ENCODE measurements at places on chromosomes 6 and 20.

GRCh38 chr6:149079911-149080491 is 237.5 kb upstream of the TAB2 start:
- DNase-seq: no peak

GRCh38 chr20:17875106-17875980 is 93.3 kb downstream of the SNX5 start:
- no peak for DNase-seq

DNA sequence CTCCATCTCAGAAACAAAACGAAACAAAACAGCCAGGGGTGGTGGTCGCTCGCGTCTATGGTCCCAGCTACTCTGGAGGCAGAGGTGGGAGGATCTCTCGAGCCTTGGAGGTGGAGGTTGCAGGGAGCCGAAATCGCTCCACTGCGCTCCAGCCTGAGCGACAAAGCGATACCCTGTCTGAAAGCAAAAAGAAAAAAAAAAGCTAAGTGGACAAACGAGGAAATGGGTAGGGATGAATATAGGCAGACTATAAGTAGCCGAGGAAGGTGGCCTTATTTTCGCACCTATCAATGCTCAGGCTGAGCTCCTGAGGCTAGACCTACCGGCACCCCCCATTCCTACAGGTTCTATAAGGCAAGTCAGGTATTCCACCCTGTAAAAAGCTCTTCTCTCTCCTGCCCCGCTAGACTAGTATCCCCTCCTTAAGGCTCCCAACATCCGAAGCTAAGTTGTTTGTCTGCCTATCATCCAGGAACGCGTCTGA is 650 bp upstream of the CASP8AP2 start:
- no peak for DNase-seq

DNA sequence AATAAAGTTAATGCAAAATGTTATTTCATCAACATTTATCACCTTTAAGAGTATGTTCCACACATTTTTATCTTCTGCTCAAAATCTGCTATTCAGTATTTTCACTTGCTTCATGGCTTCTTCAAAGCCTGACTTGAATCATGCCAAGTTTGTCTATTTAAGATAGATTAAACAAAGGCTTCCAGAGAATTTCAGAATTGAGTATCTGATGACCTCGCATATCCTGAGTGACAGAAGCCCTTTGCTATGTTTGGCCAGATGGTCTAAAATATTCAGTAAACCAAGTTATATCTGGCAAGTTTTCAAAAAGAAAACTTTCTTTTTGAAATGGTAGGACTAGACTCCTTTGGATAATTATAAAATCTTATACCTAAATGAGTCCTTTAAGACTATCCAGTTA is 348.9 kb upstream of the KCNQ5 start:
- DNase-seq: no peak

GRCh38 chr6:125797120-125797885 is 6.5 kb downstream of the NCOA7 start:
- DNase-seq: no peak

DNA sequence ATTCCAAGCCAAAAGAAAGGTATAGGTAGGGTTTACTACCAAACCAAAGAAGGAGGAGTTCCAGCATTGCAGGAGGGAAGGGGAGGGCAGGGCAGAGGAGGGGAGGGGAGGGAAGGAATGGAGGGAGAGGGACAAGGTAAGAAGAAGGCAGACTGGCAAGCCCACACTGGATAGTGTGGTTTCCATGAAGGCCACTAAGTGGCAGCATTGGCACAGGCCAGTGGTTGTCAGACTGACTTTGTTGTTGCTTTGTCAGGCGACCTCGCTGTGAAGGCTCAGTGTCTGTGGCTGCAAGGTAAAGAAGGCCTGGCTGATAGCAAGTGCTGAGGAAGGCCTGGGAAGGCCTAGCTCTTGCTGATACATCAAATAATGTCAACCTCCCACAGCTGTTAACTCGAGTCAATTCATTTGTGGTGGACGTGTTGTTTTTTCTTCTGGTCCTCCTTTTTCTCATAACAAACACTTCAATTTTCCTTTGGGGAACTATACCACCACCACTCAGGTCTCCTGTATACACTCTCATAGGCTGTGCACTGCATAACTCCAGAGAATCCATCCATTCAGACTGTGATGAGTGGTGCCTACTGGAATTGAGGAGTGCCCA is 7.7 kb upstream of the ZNF334 start:
- DNase-seq: peak; percentile 43

DNA sequence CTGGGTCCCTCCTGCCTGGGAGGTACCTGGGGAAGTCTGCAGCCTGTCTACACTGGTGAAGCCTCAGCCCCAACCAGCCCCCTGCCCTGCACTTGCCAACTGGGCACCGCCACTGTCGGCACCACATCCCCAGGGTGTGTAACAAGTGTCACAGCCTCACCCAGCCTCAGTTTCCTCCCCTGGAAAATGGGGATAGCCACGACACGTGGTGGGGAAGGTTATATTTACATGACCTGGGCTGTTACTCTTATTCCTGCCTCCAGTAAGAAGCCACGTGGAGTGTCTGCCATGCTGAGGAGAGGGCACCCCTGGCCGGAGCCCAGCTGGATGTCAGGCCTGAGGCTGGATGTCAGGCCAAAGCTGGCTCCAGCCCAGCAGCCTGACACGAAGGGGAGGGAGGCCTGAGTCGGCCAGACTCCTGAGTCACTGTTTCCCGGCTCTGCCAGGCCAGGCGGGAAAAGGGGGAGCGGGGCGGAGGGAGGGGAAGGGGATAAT is 44.9 kb downstream of the SNAI1 start:
- no peak for DNase-seq

DNA sequence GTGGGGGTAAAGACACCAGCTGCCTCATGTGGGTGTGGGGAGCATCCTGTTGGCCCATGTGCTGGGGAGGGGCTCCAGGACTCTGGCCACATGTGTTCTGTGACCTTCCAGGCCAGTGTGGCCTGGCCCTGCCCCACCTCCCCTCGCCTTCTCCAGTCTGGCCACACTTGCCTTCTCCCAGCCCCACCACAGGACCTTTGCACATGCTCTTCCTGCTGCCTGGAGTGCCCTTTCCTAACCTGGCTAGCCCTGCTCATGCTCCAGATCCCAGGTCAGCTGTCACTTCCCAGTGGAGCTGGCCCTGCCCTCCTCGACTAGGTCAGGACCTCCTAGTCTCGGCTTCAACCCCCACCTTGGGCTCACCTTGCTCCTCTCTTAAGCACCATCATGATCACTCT is 183.8 kb downstream of the CDH4 start:
- no peak for DNase-seq

- no peak for DNase-seq
Measured at GRCh38 chr6:158468666-158469065, 91.2 kb upstream of the TMEM181 start.

DNA sequence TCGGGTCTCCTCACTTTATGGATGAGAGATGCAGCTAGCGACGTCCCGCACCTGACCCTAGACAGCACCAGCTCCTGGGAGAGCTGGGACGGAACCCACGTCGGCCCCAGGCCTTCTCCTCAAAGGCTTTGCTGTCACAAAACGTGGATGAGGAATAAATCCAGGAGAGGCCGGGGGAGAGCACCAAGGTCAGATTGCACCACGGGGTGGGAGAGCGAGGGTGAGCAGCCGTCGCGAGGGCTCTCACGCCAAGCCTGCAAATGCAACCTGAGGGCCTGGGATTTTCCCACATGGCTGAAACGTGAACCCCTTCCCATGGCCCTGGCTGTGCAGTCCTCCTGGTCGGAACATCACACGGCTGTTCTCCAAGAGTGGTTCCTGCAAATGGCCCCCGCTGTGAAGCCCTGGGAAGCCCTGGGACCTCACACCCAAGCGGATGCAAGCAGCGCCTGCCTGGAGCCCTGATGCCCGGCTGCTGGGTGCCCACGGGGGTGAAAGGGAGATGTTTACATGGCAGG is 45.3 kb downstream of the DLL1 start:
- DNase-seq: no peak

DNA sequence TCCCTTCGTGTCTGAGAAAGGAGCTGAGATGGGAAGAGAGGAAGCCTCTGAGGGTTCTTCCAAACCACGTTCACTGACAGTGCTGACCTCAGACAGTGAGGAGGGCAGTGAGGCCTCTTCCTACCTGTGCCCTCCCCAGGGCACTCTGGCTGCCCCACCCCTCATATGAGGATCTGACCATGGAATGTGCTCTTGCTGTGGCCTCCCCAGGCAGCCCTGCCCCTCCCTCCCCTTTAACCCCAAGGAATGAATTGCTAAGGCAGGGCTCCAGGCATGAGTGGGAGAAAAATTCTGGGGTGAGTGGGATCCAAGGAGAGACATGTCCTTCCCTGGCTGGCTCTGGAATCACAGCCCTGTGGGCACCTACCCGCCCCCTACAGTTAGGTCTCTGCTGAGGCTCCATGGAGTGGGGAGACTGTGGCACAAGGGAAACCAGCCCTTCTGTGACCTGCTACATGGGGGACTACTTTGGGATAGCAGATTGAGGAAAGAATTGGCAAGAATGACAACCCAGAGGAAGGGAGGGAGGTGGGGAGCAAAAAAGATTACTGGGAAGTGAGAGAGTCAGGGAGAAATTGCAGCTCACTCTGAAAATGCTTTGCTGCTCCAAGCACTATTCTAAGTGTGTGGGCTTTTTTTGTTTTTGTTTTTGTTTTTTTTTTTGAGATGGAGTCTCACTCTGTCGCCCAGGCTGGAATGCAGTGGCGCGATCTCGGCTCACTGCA is 29.4 kb downstream of the TNXB start:
- no peak for DNase-seq

DNA sequence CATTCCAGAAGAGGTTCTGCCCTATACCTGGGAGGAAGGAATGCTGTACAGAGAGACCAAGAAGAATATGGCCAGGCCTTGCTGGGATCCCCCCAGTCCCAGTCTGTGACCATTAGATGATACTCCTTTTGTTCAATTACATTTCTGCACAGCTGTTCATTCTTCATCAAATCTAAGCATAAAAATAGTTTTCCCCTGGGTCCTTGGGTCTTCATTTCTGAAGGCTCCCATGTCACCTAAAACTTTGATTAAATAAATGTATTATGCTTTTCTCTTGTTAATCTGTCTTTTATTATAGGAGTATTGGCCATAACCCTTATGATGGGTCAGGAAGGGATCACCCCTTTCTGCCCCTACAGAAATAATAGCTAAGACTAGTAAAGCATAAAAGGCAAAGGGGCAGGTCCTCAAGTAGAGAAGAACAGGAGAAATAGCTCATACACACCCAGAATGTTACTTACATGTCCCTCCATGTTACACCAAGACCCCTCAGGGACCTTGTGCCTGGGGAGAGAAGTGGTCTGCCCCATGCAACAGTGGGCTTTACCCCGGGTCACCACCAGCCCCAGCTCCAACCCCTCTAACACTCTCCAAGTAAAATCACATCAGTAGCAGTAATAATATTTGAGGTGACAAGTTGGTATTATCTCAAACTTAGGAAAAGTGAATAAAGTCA is 2.1 kb upstream of the LTA start:
- no peak for DNase-seq

GRCh38 chr6:75746221-75746620 is 2.8 kb upstream of the MYO6 start:
- DNase-seq: no peak

DNA sequence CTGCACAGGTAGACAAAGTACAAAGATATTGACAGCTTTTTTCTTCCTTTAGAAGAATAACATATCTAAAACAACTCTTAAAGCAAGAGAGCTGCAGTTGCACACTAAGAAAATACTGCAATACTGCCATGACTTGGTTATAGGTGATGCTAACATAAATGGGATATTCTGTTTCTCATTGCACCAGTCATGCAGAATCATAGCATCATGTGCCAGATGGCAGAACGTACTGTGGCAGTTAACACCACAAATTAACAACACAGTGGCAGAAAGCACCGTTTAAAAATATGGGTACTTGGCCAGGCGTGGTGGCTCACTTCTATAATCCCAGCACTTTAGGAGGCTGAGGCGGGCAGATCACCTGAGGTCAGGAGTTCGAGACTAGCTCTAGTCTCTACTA is 7.4 kb downstream of the ASXL1 start:
- DNase-seq: no peak

DNA sequence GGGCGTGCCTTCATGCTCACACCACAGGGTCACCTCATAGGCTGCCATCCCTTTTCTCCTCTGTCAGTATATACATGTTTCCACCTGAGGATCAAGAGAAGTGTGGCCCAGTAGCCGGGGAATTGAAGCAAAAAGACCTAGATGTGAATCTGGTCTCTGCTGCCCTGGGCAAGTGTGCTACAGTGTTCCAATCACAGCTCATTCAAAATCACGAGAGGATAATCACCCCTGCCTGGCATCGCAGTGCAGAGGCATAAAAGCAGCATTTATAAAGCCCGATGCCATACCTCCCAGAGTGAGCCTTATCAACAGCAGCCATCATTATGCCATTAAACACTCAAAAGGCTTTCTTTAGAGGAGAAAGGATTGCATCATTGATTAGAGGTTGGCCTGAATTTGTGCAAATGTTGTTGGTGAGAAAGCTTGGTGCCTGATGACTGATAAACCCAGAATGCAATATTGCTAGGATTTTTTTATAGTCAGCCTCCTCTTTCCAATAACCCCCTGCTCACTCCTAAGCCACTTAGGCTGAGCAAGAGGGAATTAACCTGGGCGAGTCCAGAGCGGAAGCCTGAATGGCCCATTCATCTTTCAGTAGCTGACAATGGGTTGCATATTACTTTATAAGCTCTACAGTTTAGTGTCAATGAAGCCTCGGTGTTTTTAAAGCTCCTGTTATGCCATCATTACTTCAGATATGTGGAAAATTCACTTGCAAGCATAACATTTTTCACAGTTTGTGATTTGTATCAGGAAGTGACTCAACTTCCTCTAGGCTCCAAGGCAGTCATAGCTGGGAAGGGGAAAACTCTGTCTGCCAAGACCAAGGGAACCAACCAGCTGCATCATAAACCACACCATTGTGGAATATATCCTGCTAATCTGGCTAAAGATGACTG is 92.5 kb upstream of the NXT1 start:
- no peak for DNase-seq

GRCh38 chr20:3430376-3431069 is 23.1 kb upstream of the DNAAF9 start:
- no peak for DNase-seq

DNA sequence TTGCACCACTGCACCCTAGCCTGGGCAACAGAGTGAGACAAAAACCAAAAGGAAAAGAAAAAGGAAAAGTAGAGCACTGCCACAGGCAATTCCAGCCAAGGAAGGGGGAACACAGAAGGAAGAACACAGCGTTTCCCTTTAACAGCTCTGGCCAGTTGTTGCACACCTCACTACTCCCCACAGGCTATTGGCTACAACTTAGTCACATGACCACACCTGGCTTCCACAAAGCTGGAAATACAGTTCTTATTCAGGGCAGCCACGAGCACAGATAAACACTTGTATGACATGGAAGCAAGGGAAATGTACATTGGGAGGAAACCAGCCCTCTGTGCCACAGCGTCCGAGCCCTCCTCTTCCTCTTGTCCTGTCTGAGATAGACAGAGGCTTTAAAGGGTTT is 249.0 kb upstream of the JARID2 start:
- no peak for DNase-seq

GRCh38 chr6:32655203-32655710 is 11.2 kb downstream of the HLA-DQB1 start:
- DNase-seq: no peak

DNA sequence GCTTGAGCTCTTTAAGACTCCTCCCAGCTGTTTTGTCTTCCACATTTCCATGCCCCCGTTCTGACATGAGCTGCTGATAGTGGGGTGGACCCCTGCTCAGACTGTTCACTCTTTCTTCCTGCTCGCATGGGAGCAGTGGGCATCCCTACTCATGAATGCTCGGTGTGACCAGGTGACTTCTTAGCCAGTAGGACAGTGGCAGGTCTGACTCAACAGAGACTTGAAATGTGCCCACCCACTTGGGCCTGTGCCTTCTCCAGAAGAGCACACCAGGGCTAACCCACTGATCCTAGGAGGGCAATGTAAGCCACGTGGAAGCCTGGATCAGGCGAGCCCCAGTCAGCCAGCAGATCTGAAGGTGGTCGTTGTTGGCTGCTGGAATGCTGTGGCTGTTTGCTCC is 582.0 kb downstream of the QKI start:
- DNase-seq: no peak
